Small intestine (tissue), 16 donors: ENCODE measurements at places on chromosomes 5 and 9. TPM values are rescaled to one million over a fixed set of nuclear protein-coding genes. Genes with fewer than 3 reads are reported as not detected.

- H3K27me3 ChIP-seq, result no peaks in the 10 kb centered on the region
- peaks cover 11% of the 10 kb centered on the region for H3K36me3 ChIP-seq
- no peaks in the 10 kb centered on the region for H3K4me1 ChIP-seq
- H3K27ac ChIP-seq, result no peak overlapping the region
Observed at GRCh38 chr9:109442716-109443115, 55.4 kb downstream of the PTPN3 start.

DNA sequence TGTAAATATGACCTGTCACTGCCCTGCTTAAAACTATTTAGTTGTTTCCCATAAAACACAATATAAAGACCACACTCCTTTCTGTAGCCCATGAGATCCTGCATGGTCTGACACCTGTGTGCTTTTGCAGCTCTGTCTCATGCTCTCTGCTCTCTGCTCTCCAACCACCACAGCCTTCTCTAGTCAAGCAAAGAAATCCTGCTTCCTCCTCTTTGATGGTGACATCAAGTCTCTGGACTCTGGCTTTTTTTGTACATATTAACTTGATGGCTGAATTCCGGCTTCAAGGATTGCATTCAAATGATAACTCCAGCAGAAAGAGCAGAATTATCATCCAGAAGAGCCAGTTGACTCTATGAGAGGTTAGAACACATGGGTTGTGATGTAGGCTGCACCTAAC lies 58.2 kb downstream of the CHSY3 start:
- no peak overlapping the region for H3K4me3 ChIP-seq
- no peaks in the 10 kb centered on the region for H3K4me1 ChIP-seq
- no peak overlapping the region for H3K27ac ChIP-seq
- DNase-seq, result no peak
- no peaks in the 10 kb centered on the region for H3K36me3 ChIP-seq

GRCh38 chr5:14331386-14331781 lies 188.2 kb downstream of the TRIO start:
- H3K36me3 ChIP-seq, result peaks cover 2% of the 10 kb centered on the region
- H3K27ac ChIP-seq, result no peak overlapping the region
- H3K4me3 ChIP-seq, result no peak overlapping the region
- no peaks in the 10 kb centered on the region for H3K4me1 ChIP-seq
- no peak for DNase-seq

- no peaks in the 10 kb centered on the region for H3K27me3 ChIP-seq
- H3K36me3 ChIP-seq, result no peaks in the 10 kb centered on the region
- peak; percentile 64 for DNase-seq
- H3K4me1 ChIP-seq, result no peaks in the 10 kb centered on the region
- H3K27ac ChIP-seq, result no peak overlapping the region
Observed at GRCh38 chr5:30849931-30850710, 343.4 kb upstream of the CDH6 start.

- H3K4me1 ChIP-seq, result peaks cover 3% of the 10 kb centered on the region
- H3K4me3 ChIP-seq, result no peak overlapping the region
- no peak for DNase-seq
- no peak overlapping the region for H3K27ac ChIP-seq
- H3K36me3 ChIP-seq, result no peaks in the 10 kb centered on the region
Observed at GRCh38 chr9:136053757-136054142, 41.3 kb downstream of the NACC2 start.

DNA sequence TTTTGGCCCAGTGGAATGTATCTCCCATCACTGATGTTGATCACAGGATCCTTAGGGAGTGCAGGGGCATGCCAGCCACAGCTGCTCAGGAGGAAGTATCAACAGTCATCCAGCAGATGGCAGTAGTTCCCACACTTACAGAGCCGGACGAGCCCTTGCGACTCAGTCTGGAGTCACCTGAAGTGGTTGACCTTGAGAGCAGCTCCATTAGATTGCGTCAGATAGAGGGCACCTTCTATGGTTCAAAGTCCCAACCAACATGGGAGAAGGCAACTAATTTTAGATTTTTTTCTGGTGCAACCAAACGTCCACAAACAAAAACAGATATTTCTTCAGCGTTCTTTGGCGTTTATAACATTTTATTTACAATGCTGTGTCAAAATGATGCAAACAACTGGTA lies 124.5 kb downstream of the EGFLAM start:
- peak; percentile 56 for DNase-seq
- peaks cover 9% of the 10 kb centered on the region for H3K27me3 ChIP-seq
- H3K4me3 ChIP-seq, result no peak overlapping the region
- H3K4me1 ChIP-seq, result no peaks in the 10 kb centered on the region

- H3K4me3 ChIP-seq, result no peak overlapping the region
- no peaks in the 10 kb centered on the region for H3K27me3 ChIP-seq
Observed at GRCh38 chr9:107838766-107839165, 349.2 kb upstream of the KLF4 start.

DNA sequence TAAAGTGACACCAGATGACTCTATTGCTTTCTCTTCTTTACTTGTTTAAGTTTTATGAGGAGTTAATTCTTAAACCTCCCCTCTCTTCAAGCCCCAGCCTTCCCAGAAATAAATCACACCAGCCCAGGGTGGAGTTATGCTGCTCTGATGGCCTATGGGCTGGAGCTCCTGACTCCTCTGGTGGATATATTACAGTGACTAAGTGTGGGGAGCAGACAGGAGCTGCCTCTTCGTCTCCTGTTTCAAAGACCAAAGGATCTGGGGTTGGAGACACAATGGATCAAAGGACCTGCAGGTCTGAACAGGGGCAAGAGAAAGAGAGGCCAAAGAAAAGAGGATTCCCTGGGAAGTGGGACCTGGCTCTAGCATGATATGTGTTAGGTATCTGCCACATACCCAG lies 312.0 kb upstream of the MSX2 start:
- no peaks in the 10 kb centered on the region for H3K36me3 ChIP-seq
- no peak overlapping the region for H3K4me3 ChIP-seq
- no peak overlapping the region for H3K27ac ChIP-seq
- no peak for DNase-seq
- H3K4me1 ChIP-seq, result no peaks in the 10 kb centered on the region

SLC6A19 gene
- 56.3 TPM for polyA plus RNA-seq

DNA sequence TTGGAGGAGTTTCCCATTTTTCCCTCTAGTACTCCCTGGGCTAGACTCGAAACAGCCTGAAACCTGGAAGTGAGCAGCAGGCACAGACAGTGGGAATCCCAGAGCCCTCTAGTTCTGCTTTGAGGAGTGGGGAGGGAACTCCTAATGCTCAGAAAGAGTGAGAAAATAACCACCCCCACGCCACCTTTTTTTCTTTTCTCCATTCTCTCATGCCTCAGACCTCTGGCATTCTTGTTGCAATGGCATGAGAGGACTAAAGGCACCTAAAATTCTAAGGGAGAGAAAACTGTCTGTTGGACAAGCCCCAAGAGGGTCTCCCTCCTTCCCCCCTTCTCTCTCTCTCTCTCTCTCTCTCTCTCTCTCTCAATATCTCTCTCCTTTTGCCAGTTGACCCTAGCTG lies 15.1 kb upstream of the IRF1 start:
- no peak for DNase-seq
- H3K27me3 ChIP-seq, result no peaks in the 10 kb centered on the region
- no peak overlapping the region for H3K4me3 ChIP-seq
- no peak overlapping the region for H3K27ac ChIP-seq
- H3K36me3 ChIP-seq, result no peaks in the 10 kb centered on the region
- peaks cover 11% of the 10 kb centered on the region for H3K4me1 ChIP-seq

DNAI1 gene
- polyA plus RNA-seq, result not detected

DNA sequence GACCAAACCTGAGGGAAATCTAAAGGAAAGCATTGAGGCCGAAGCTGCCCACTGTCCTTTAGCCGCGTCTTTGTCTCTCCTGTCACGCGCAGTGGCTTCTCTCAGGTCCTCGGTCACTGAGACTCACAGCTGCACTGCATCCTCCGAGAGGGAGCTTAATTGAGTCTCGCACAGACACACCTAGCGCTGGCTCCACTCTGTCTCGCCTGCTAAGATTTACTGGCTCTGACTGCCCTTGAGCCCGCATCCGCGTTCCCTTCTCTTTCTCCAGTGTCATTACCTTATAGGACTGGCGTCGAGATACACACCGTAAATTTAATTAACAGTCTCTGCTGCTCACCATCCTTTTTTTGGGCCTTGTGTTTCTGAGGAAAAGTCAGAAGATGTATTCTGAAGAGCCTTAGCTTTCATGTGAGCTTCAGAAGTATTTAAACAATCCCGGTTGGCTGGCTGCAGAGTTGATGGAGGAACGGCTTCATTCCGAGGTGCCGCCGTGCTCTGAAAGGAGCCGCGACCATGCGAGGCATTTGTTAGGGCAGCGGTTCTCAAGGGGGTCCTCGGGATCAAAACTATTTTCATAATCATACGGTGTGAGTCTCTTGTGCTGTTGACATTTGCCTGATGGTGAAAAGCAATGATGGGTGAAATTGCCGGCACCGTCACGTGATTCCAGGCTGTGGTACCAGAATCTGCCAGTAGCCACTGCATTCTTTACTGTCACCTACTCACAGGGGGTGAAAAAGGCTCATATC lies 58.3 kb downstream of the GPR107 start:
- no peaks in the 10 kb centered on the region for H3K4me1 ChIP-seq
- peaks cover 55% of the 10 kb centered on the region for H3K36me3 ChIP-seq
- H3K4me3 ChIP-seq, result no peak overlapping the region
- H3K27ac ChIP-seq, result peak overlapping the region; percentile 8
- H3K27me3 ChIP-seq, result no peaks in the 10 kb centered on the region

- no peak overlapping the region for H3K27ac ChIP-seq
- H3K4me3 ChIP-seq, result no peak overlapping the region
- no peaks in the 10 kb centered on the region for H3K4me1 ChIP-seq
- H3K36me3 ChIP-seq, result no peaks in the 10 kb centered on the region
Observed at GRCh38 chr9:3508521-3509291, 17.1 kb downstream of the RFX3 start.

GRCh38 chr5:162474239-162474638 lies 406.7 kb downstream of the GABRG2 start:
- no peak for DNase-seq
- no peaks in the 10 kb centered on the region for H3K4me1 ChIP-seq
- no peak overlapping the region for H3K4me3 ChIP-seq
- H3K27ac ChIP-seq, result no peak overlapping the region
- no peaks in the 10 kb centered on the region for H3K36me3 ChIP-seq
